Bladder microvascular endothelial cell (primary cell): ENCODE measurements at places on chromosomes 3 and 15. TPM values are rescaled to one million over a fixed set of nuclear protein-coding genes. Genes with fewer than 3 reads are reported as not detected.

BCHE gene
- total RNA-seq: 2.3 and 24.3 TPM in 2 replicates

PEX5L gene
- not detected in 2 replicates for total RNA-seq

INO80 gene
- 12.6 and 26.7 TPM in 2 replicates for total RNA-seq

TMEM212 gene
- not detected in 2 replicates for total RNA-seq

P2RY12 gene
- total RNA-seq: not detected in 2 replicates

CHRFAM7A gene
- 1.6 and 2.1 TPM in 2 replicates for total RNA-seq

AGBL1 gene
- total RNA-seq: not detected in 2 replicates

CLDN11 gene
- 200 and 216 TPM in 2 replicates for total RNA-seq

GMPS gene
- 10.0 and 33.7 TPM in 2 replicates for total RNA-seq

SLC2A2 gene
- not detected in 2 replicates for total RNA-seq

CHRNA3 gene
- not detected in 2 replicates for total RNA-seq

COL7A1 gene
- 0.25 and 0.32 TPM in 2 replicates for total RNA-seq

GADL1 gene
- total RNA-seq: under 0.01 TPM in 1 of 2 replicates, not detected in the other

ZNF592 gene
- total RNA-seq: 2.6 and 9.3 TPM in 2 replicates

P4HTM gene
- 14.2 and 18.0 TPM in 2 replicates for total RNA-seq

CELSR3 gene
- 0.49 and 0.82 TPM in 2 replicates for total RNA-seq

BFSP2 gene
- not detected in 2 replicates for total RNA-seq

STAC gene
- total RNA-seq: 7.4 and 12.5 TPM in 2 replicates

TMIE gene
- total RNA-seq: 0.16 and 0.31 TPM in 2 replicates

TMEM40 gene
- under 0.01 TPM in 1 of 2 replicates, not detected in the other for total RNA-seq

UBAP1L gene
- total RNA-seq: 0.65 and 3.7 TPM in 2 replicates

CDCP1 gene
- total RNA-seq: 0.16 and 0.38 TPM in 2 replicates

CLDN18 gene
- total RNA-seq: not detected in 2 replicates

FBXO40 gene
- total RNA-seq: under 0.01 TPM in 1 of 2 replicates, not detected in the other

C15orf61 gene
- 1.0 and 1.1 TPM in 2 replicates for total RNA-seq

FBLN2 gene
- 1.6 and 13.8 TPM in 2 replicates for total RNA-seq

TLR9 gene
- under 0.01 and 0.06 TPM in 2 replicates for total RNA-seq

PDZRN3 gene
- total RNA-seq: 0.19 TPM in 1 of 2 replicates, not detected in the other

GOLGA8T gene
- total RNA-seq: 0.13 TPM in 1 of 2 replicates, not detected in the other

LRRC31 gene
- total RNA-seq: not detected in 2 replicates

MORC1 gene
- total RNA-seq: not detected in 2 replicates

CAPN7 gene
- 15.4 and 30.1 TPM in 2 replicates for total RNA-seq

IL17RE gene
- 0.19 and 0.49 TPM in 2 replicates for total RNA-seq

SPSB4 gene
- total RNA-seq: not detected in 2 replicates

AMT gene
- 0.65 and 1.4 TPM in 2 replicates for total RNA-seq

FGD5 gene
- 94.1 and 141 TPM in 2 replicates for total RNA-seq

NAALADL2 gene
- 0.44 and 0.65 TPM in 2 replicates for total RNA-seq

BSN gene
- under 0.01 and 0.06 TPM in 2 replicates for total RNA-seq

SKIC8 gene
- 66.5 and 73.3 TPM in 2 replicates for total RNA-seq

COLQ gene
- 0.16 and 1.7 TPM in 2 replicates for total RNA-seq

GFM1 gene
- 64.9 and 128 TPM in 2 replicates for total RNA-seq

SPTBN5 gene
- 5.2 and 5.3 TPM in 2 replicates for total RNA-seq

RETNLB gene
- total RNA-seq: not detected in 2 replicates

RASGRP1 gene
- total RNA-seq: under 0.01 and 0.57 TPM in 2 replicates

GP9 gene
- total RNA-seq: not detected in 2 replicates

TAGLN3 gene
- 0.13 TPM in 1 of 2 replicates, not detected in the other for total RNA-seq

SH2D7 gene
- not detected in 2 replicates for total RNA-seq

POMGNT2 gene
- total RNA-seq: 3.2 and 6.2 TPM in 2 replicates

CCR1 gene
- not detected in 2 replicates for total RNA-seq

CASR gene
- total RNA-seq: not detected in 2 replicates

MAGI1 gene
- total RNA-seq: 42.9 and 106 TPM in 2 replicates

APOD gene
- total RNA-seq: 8.9 and 77.2 TPM in 2 replicates

GPR27 gene
- not detected in 2 replicates for total RNA-seq

CACNA1D gene
- total RNA-seq: not detected in 2 replicates

C3orf22 gene
- total RNA-seq: not detected in 2 replicates

GABRB3 gene
- total RNA-seq: under 0.01 TPM in 1 of 2 replicates, not detected in the other

DPPA4 gene
- total RNA-seq: not detected in 2 replicates

GOLGA6D gene
- total RNA-seq: under 0.01 TPM in 1 of 2 replicates, not detected in the other

SUCLG2 gene
- total RNA-seq: 37.6 and 46.3 TPM in 2 replicates

ANKUB1 gene
- not detected in 2 replicates for total RNA-seq
